Glomerular endothelial cell (primary cell): ENCODE measurements at places on chromosomes 3 and 15. TPM values are rescaled to one million over a fixed set of nuclear protein-coding genes. Genes with fewer than 3 reads are reported as not detected.

MESP2 gene
- total RNA-seq, result 0.15 TPM in 1 of 2 replicates, not detected in the other

DNA sequence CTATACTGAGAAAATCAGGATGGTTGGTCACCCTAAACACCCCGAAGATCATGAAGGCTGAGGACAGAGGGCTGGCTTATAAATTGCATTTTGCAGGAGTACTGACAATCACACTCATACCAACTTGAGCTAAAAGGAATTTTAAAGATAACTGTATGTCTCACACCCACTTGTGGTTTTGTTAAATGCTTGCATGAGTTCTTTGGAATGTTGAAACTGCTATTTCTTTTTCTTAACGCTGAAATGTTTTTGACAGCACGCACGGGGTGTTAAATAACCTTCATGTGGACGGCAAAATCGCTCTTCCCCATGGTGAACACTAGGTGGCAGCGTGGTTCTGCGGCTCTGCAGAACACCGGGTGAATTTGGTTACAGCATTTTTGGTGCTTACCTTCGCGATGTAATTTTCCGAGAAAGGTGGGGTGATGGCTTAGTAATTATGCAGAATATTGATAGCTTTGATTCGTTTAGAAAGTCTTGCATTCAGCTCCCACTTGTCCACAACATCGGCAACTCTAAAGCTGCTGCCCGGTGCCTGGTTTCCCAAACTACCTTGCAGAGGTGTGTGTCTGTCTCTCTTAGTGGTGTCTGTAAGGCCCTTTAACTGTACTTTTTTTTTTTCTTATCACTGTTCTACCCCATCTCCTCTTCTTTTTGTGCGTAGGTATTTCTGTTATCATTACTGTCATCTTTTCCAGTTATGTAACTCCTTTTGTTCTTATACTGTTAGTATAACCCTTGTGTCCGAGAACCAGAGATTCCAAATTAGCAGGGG lies 51.7 kb downstream of the ARNT2 start:
- DNase-seq, result peak; percentile 41

DNA sequence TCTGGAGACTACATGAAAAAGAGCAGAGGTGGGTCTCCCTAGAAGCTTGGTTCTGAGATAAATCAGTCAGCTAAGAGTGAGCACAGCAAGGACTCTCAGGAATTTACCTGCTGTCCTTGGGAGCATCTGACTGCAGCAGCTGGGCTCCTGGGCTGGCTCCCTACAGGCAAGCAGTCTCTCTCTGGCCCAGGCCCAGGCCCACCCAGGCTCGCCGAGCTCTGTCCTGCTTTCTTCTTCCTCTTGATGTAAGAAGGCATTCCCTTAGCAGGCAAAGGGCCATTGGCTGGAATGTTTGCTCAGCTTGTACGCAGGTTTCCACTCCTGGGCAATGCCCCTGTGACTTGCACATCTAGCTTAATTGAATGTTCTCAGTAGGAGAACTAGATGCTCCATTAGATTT lies 4.3 kb upstream of the RBP2 start:
- no peak for DNase-seq

GRCh38 chr3:141642215-141642614 lies 95.9 kb upstream of the RNF7 start:
- DNase-seq, result no peak

- no peak for DNase-seq
Observed at GRCh38 chr3:113297287-113297686, 85.9 kb downstream of the BOC start.

DNA sequence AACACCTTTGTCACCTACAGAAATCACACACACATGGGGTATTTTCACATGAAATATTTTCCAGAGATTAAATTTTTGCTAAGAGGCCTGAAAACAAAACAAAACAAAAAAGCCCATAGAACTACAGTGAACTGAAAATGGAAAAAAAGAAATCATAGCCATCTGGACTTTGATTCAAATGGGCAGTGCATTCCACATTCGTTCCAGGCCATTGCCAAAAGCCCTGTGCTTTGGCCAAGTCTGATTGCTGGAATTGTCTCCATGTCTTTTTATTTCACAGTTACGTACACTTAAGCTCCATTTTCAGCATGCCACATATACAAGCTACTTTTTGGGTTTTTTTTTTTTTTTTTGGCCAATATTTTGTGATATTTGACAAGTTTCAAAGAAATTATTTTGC lies 47.1 kb downstream of the TFG start:
- no peak for DNase-seq
